ENCODE measurements at places on chromosomes 5 and 9.

GRCh38 chr5:180324601-180324950 is 28.6 kb downstream of the GFPT2 start:
- no peak for DNase-seq

DNA sequence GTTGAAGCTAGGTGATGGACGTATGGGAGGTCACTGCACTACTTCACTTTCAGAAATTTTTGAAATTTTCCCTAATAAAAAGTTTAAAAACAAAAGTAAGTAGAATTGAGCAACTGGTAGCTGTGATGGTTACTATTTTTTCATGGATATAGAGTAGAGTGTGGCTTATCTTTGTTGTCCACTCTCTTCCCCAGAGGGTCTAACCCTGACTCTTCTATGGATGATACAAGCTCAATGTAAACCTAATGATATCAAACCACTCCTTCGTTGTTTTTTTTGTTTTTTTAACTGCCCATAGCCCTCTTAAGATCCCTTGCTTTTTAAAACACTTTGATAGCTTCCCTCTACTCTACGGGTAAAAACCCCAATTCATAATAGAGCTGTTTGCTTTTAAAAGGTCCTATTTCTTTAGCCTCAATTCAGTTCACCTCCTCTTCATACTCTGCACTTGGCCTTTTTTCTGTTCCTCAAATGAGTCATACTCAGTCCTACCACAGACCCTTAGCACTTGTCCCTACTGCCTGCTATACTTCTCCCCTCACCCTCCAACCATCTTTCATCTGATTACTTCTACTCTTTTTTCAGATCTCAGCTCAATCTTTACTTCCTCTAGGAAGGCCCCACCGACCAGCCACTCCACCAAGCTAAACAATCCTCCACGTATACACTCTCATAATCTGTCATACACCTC is 2.6 kb downstream of the HDAC3 start:
- DNase-seq = no peak

- DNase-seq = no peak
Measured at GRCh38 chr9:136493567-136493971, 10.7 kb upstream of the SEC16A start.

DNA sequence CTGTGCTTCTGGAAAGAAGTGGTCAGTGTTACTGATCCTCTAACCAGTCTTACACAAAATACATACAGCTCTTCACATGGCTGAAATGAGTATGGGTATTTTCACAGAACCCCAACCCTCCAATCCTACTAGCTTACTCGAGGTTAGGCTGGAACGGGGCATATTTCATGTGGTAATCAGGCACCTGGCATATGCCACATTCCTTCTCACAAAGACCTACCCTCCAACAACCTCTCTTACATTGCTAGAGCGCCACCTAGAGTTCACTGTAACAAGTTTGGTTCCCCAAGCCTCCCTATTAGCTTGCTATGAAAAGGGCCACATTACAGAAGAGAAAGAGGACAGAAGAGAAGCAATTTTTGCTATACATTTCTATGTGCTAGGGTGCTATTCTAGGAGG is 597.3 kb downstream of the PRELID2 start:
- peak; percentile 9 for DNase-seq

GRCh38 chr9:30534455-30534854 is 1850.0 kb upstream of the ACO1 start:
- no peak for DNase-seq

Data from NCI-H2081 treated with DMSO at 0.1 percent for 48 hours (cell line).